Stimulated activated CD4-positive, alpha-beta T cell treated with anti-CD3 and anti-CD28 coated beads, Interleukin-15, amount 100 ng/mL, for 24 hours (primary cell): ENCODE measurements at places on chromosomes 3 and 15.

- DNase-seq: no peak
These were observed 198.7 kb downstream of the TNIK start for GRCh38 chr3:171261487-171261886.

GRCh38 chr3:189944285-189945145 is 176.2 kb downstream of the P3H2 start:
- DNase-seq: peak; percentile 38

- DNase-seq: no peak
These were observed 98.7 kb upstream of the STRIT1 start for GRCh38 chr3:155392138-155392537.

DNA sequence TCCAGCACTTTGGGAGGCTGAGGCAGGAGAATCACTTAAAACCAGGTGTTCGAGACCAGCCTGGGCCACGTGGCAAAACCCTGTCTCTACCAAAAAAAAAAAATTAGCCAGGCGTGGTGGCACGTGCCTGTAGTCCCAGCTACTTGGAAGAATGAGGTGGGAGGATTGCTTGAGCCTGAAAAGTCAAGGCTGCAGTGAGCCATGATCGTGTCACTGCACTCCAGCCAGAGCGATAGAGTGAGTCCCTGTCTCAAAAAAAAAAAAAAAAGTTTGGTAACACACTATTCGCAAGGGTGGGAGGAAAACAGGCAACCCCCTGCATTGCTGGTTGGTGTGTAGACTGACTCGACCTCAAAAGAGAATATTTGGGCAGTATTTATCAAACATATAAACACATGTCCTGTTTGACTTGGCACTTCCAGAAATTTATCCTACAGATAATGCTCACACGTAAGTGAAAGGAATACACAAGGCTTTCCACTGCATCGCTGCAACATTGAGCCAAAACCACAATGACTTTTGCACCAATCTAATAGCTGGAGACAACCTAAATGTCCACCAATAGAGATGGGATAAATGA is 3.1 kb upstream of the ANPEP start:
- no peak for DNase-seq

DNA sequence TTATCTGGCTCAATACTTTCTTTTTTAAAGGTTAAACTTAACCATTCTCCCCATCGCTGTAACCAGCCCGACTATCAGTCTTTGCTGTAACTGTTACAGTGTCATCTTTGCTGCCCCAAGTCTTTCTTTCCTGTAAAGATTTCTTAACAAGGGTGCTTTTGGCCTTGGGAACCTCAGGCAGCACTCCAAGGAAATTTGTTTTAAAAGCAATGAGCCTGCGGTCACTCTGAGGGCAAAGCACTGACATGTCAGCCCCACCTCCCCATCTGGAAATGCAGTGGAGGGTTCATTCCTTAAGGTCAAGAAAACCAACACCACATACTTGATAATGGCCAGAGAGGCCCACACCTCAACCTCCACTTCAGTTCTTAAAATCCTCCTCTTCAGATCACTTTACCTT is 3.2 kb downstream of the TRANK1 start:
- DNase-seq: no peak

GRCh38 chr3:133939463-133939835 is 43.8 kb upstream of the RAB6B start:
- DNase-seq: no peak

GRCh38 chr3:46626039-46626438 is 13.7 kb downstream of the FAM240A start:
- DNase-seq: no peak

- DNase-seq: no peak
These were observed 725 bp downstream of the TLE3 start for GRCh38 chr15:70097063-70097320.

DNA sequence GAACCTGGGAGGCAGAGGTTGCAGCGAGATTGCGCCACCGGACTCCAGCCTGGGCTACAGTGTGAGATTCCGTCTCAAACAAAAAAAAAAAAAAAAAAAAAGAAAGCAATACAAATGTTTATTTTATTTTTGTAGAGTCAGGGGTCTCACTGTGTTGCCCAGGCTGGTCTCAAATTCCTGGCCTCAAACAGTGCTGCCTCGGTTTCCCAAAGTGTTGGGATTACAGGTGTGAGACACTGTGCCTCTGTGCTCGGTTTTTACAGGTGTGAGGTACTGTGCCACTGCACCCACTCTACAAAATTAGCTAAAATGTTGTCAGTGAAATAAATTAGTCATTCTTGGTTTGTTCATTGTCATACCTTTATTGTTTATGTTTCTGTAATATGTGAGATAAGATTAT is 5.5 kb downstream of the PIAS1 start:
- no peak for DNase-seq

DNA sequence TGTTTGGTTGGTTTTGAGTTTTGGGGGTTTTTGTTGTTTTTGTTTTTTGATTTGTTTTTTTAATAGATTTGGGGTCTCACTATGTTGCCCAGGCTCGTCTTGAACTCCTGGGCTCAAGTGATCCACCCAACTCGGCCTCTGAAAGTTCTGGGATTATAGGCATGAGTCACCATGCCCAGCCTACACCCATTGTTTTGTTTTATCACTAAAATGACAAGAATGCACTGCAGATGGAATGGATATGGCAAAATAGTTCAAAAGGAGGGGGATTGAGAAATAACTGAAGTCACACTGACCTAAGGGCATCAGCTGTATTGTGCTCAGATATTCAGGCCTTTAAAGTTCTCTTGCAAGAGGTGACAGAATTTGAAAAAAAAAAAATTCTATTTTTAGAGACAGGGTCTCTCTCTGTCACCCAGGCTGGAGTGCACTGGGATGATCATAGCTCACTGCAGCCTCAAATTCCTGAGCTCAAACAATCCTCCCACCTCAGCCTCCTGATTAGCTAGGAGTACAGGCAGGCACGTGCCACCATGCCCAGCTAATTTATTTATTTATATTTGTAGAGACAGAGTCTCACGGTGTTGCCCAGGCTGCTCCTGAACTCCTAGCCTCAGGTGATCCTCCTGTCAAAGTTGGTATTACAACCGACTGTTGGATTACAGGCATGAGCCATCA is 4.4 kb upstream of the RASA2 start:
- DNase-seq: no peak

GRCh38 chr3:13712682-13713180 is 163.8 kb downstream of the FBLN2 start:
- DNase-seq: no peak

DNA sequence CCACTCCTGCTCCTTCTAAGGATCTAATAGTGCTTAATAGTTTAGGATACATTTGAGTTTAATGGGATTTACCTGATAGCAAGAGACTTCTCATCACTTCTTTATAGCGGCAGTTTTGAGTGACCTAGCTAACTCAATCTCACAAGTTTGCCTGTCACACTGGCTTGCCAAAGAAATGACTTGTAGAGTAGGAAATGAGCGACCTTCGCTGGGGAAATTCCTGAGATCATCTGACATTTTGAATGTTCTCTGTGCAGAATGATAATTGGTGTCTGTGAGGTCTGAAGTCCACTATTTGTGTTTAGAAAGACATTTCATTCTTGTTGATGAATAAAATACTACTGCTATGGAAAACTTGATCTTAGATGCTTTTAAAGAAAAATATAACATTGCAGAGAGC is 30.3 kb downstream of the SUCLG2 start:
- no peak for DNase-seq

GRCh38 chr15:63180746-63181145 is 8.7 kb upstream of the RAB8B start:
- DNase-seq: no peak

- DNase-seq: no peak
These were observed 3.3 kb downstream of the MRPS11 start for GRCh38 chr15:88470625-88471372.

GRCh38 chr3:102353805-102354204 is 81.0 kb upstream of the ZPLD1 start:
- DNase-seq: no peak

GRCh38 chr3:139235192-139235591 is 108.6 kb upstream of the MRPS22 start:
- no peak for DNase-seq

- DNase-seq: no peak
These were observed 295.3 kb downstream of the VPS13C start for GRCh38 chr15:61764981-61765380.

GRCh38 chr15:63495780-63496488 is 8.5 kb upstream of the USP3 start:
- DNase-seq: no peak

DNA sequence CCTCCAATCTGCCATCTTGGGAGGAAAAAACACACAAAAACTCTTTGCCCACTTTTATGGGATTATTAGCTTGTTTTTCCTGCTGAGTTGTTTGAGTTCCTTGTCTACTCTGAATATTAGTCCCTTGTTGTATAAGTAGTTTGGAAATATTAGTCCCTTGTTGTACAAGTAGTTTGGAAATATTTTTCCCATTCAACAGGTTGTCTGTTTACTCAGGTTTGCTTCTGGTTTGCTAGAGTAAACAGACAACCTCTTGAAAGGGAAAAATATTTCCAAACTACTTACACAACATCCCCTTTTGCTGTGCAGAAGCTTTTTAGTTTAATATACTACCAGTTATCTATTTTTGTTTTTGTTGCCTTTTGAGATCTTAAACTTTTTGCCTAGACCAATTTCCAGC is 193.3 kb upstream of the MANF start:
- DNase-seq: no peak

DNA sequence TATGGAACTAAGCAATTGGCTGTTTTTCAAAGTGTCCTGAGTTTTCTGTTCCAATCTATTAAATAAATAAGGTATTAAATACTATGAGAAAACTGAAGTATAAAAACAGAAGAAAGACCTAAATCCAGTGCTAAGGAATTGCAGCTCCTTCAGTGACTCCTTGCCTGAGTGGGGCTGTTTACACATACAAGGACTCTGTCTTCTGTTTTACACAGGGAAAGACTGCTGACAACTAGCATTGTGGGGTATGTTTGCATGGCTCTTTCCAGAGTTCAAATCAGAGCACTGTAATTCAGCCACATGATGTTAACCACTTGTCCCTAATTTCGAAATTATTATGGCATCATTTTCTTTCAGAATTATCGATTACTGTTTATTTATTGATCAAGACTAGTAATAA is 31.3 kb upstream of the MEIS2 start:
- no peak for DNase-seq

- no peak for DNase-seq
These were observed 14.0 kb upstream of the CCDC80 start for GRCh38 chr3:112654979-112655378.

DNA sequence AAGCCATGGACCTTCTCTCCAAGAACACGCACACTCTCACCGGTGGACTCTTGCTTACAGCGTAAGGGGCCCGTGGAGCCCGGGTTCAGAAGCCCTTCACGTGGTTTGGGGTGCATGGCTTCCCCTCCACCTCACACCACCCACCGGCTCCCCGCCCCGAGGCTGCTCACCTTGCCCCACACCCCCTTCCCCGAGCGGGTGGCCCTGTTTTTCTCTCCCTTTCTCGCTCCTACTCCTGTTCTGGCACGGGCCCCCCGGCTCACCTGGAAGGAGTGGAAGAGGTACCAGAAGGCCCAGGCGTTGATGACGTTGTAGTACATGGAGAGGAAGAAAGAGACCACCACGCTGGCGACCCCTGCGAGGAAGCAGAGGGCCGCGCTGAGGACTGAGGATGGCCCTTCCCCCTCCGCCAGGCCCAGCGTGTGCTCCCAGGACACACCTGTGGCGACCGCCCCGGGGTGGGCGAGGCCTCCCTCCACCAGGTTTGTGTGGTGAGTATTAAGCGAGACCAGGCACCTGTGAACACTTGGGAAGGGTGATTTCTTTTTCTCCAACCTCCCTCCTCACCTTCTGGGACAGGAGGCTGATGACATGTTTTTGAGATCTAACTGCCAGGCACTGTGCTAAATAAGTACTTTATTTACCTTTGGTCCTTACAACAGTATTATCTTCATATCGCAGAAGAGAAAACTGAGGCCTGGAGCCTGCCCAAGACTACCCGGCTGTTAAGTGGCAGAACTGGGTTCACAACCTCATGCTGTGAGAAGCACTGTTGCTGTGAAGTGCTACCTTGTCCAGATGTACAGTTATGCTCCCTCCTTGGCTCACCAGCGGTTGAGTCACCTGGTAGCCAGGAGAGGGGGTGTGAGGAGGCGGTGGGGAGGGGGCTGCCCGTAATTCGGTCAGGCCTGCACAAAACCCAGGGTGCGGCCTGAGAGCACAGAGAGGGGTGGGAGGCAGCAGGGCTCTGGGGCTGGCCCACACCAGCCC is 16.3 kb downstream of the SLC6A20 start:
- no peak for DNase-seq

- DNase-seq: no peak
These were observed 14.9 kb downstream of the KBTBD12 start for GRCh38 chr3:127929818-127930413.

GRCh38 chr3:112096176-112096575 is 10.0 kb downstream of the C3orf52 start:
- no peak for DNase-seq

GRCh38 chr3:151282921-151283320 is 4.6 kb upstream of the P2RY14 start:
- DNase-seq: no peak

GRCh38 chr3:186453531-186453930 is 90.6 kb downstream of the CRYGS start:
- DNase-seq: no peak

DNA sequence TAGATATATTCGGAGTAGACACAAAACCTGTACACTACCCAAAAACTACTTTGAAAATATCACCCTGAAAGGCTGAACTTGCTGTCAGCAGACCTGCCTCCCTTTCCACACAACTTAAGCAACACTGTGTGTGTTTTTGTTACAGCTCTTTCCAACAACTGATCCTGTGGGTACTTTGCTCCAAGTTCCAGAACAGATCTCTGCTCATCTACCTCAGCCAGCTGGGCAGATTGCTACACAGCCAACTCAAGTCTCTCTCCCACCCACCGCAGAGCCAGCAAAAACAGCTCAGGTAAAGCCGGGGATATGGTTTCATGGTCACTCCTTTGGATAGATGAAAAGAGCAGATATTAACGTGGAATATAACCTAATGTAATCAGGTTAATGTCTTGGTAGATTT is 19.7 kb upstream of the SLC22A13 start:
- DNase-seq: no peak

DNA sequence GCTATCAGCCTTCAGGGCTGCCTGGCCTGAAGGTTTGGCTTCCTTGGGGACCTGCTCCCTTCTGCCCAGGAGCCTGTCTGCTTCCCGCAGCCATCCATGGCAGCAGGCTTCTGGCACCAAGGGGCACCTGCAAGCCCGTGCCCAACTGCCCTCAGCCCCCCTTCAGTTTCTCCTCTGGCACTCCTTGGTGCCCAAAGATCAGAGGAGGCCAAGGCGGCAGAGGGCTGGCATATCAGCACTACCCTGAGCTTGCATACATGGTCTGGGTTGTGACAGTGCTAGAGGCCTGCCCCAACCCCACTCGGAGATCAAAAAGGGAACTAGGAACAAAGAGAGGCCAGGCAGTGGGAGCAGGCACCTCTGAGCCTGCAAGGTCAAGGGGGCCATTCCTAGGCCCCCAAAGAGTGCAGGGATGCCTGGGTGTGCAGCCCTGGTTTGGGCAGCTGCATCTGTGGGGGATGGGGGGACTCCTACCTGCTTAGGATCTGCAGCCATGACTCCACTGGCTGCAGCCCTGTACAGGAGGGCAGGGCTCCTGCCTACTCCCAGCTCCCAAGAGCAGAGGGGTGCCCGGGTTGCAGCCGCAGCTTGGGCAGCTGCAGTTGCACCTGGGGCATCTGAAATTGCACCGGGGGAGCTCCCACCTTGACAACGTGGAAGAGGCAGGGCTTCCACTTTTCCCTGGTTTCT is 76.2 kb upstream of the TP63 start:
- DNase-seq: no peak

GRCh38 chr3:124281453-124282316 is 289.8 kb upstream of the ROPN1 start:
- no peak for DNase-seq

- no peak for DNase-seq
These were observed 82.3 kb downstream of the CLDN11 start for GRCh38 chr3:170500995-170501394.

GRCh38 chr3:128967748-128968355 is 26.0 kb downstream of the CFAP92 start:
- no peak for DNase-seq
